ENCODE measurements at places on chromosomes 5 and 9.

- DNase-seq, result no peak
These were observed 416.4 kb upstream of the CD180 start for GRCh38 chr5:67612961-67613360.

- no peak for DNase-seq
These were observed 30.8 kb downstream of the FOXI1 start for GRCh38 chr5:170136506-170136905.

GRCh38 chr9:25261445-25261844 lies 416.8 kb downstream of the TUSC1 start:
- DNase-seq, result no peak

- DNase-seq, result no peak
These were observed 11.6 kb downstream of the ORM2 start for GRCh38 chr9:114341152-114341830.

GRCh38 chr5:56251918-56252553 lies 18.9 kb upstream of the ANKRD55 start:
- DNase-seq, result peak; percentile 57

DNA sequence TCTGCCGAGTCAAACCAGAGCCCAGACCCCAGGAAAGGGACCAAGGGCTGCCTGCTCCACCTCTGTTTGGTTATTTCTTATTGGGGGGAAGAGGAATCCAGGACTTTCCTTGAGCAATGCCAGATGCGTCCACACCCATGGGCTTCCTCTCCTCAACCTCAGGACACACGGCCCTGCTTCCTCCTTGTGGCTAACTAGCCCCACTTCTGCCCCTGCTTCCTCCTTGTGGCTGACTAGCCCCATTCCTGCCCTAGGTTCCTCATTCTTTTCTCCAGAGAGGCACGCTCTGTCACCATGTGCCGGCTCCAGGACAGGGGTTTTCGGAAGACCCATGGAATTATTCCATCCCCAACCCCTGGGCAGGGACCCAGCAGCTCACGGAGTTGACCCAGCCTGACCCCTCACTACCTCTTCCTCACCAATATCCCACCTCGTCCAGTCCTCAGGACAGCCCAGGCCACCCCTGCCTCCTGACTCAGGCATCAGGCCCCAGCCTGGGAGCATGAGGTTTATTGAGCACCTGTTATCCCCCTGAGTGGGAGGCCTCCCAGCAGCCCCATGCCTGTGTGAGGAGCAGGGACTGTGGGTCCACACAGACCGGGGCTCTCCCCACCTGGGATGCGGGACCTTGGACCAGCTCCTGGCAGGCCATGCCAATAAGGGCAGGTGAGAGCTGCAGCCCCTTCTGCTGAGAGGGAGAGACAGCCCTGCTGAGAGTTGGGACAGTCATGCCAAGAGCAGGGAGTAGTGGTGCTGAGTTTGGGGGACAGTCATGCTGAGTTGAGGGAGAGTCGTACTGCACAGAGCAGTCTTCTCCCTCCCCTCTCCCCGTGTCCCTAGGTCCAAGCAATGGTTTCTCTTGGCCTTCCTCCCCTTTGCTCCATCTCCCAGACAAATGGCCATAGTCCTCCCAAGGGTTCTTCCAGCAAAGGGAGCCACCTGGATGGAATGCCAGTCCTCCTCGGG lies 11.8 kb upstream of the FCN1 start:
- no peak for DNase-seq

- DNase-seq, result no peak
These were observed 7.1 kb downstream of the LCP2 start for GRCh38 chr5:170290498-170290897.

DNA sequence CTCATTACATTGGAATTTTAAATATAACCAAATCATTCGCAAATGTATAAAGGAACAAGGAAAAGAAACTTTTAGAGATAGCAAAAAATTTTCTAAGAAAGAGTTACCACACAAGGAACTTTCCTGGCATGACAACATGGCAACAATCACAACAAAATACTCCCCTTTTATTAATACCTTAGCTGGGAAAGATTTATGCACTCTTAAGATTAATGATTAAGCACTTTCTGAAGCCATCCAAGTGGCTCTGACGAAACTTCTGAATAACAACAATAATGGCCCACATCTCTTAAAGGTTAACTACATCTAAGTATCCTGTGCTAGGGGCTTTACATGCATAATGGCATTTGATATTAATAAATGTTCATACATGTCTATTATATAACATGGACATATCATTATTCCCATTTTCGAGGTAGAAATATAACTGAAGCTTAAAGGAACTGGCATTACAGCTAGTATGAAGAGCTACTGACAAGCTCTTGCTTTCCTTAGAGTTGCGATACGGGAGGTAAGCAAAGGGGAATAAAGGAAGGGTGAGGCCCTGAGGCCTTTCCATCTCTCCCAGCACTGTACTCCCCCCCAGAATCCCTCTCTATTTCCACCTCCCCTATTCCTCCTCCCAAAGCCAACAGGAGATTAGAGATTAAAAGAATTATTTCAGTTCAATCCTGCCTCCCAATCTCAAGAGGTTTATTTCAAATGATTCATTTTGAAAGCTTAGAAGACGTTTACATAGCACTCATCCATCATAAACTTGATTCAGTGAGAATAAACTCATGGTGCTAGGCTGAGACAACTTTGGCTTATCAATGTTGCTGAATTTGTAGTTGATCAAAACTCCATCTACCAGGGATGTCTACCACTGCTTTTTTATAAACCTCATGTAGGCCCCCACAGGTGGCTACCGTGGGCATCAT lies 9.6 kb downstream of the MTMR12 start:
- DNase-seq, result peak; percentile 11

DNA sequence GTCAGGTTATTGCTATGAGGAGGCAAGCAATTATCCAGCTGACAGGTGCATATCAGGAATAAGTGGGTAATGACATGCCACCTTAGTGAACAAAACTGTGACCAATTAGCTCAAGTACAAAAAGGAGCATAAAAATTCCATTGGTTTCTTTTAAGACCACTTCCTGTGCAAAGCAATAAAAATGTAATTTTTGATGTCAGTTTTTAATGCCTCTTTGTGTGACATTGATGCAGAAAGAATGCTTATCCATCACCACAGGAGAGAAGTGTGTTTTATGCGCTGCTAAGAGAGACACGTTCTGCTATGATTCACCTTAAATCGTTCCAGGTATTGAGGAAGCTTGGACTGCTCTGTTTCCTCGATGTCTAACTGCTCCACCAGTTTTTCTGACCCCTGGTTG lies 96.7 kb downstream of the MRPS27 start:
- DNase-seq, result no peak

- no peak for DNase-seq
These were observed 3.9 kb downstream of the GLIPR2 start for GRCh38 chr9:36140086-36141084.

DNA sequence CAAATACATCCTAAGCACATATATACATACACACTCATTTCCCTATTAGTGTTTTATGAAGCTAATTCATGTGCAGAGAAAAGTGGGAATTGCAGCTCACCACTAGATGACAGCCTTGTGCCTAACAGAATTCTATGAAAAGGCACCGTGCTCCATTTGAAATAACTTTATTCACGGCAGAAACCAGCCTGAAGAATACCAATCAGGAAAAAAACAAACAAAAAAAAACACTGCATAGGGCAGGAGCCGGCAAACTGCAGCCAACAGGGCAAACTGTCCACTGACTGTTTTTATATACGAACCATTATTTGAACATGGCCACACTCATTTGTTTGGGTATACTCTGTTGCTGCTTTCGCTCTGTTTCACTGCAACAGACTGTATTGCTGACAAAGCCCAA lies 33.6 kb downstream of the ERMP1 start:
- DNase-seq, result peak; percentile 76

DNA sequence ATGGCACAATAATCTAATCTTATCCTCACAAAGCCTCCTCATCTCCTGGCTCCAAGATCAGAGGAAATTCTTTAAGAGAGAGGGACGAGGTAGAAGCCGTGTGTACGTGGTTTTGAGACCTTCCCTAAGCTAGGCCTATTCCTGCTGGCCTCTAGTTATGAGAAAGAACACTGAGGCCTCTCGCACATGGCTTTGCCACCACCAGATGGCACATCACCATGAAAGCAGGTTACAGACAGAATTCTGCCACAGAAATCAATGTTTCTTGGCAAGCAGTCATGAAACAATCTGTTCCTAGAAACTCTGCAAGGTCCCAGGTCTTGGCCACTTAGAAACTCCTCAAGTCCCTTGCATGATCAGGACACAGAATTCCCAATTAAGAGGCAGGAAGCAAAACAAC lies 268.2 kb upstream of the TAS2R1 start:
- DNase-seq, result peak; percentile 72

DNA sequence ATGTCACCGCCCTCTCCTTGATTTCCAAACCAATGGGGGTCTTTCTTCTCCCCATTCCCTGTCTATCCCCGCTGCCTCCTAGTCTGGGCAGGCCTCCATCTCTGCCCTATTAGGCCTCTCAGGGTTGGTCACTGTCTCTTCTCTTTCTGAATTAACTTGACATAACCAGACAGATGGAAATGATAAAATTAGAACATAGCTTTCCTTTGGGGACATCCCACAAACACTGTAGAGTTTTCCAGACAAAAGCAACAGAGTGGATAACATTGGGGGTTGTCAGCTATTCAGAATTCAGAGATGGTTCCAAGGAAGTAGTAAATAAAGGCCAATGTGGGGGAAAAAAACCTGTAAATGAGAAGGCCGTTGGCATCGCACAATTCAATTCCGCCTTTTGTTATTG lies 24.7 kb downstream of the LHX6 start:
- no peak for DNase-seq

- DNase-seq, result no peak
These were observed 3.0 kb upstream of the MACROH2A1 start for GRCh38 chr5:135402031-135402430.

- peak; percentile 27 for DNase-seq
These were observed 46.2 kb downstream of the RNF145 start for GRCh38 chr5:159163027-159163700.

- DNase-seq, result no peak
These were observed 153.7 kb upstream of the DAPK1 start for GRCh38 chr9:87343816-87344430.

- DNase-seq, result peak; percentile 49
These were observed 309.3 kb downstream of the CHSY3 start for GRCh38 chr5:130213607-130214006.

DNA sequence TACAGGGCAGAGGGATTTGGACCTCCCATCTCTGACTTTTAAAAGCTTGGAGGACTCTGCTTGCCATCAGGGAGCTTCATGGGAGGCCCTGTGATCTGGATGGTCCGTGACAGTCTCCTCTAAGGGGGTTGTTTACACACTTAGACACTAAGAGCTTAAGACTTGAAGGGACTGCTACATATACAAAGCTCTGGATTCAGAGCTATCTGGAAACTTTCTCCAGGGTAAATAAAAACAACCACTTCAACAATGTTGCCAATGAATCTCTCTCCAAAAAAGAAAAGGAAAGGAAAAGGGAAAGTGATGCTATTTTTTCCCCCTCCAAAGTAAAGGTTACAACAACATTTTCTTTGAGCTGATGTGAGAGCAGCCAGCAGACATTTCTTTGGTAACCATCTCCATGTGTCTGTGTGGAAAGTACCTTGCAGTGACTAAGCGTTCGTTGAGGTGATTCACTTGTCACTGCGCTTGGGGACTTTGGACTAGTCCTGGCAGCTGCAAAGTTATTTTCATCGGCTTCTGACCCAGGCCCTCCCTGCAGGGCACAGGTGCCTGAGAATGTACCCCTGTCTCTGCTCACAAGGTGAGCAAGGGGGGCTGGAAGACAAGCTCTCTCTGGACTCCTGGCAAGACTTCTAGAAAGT lies 262.1 kb upstream of the KLF4 start:
- DNase-seq, result peak; percentile 42

- peak; percentile 31 for DNase-seq
These were observed 11.8 kb downstream of the OTULIN start for GRCh38 chr5:14676320-14676719.
